ENCODE measurements at places on chromosomes 2 and 18.

DNA sequence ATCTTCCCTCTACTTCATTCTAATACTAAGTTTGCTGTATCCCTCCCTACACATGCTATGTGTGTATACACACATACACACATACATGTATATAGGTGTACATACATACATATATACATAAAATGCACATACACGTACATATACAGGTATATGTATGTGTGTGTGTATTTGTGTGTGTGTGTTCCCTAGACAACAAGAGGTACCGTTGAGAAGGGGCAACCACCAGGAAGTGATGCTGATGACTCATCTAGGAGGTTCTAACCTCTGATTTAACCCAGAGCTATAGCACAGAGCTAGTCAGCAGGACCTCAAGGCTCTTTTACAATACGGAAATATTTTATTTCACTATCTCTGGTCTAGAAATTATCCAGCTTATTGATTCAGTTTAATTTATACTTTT, 139.2 kb downstream of the LAMA3 start:
- DNase-seq = peak; percentile 53

DNA sequence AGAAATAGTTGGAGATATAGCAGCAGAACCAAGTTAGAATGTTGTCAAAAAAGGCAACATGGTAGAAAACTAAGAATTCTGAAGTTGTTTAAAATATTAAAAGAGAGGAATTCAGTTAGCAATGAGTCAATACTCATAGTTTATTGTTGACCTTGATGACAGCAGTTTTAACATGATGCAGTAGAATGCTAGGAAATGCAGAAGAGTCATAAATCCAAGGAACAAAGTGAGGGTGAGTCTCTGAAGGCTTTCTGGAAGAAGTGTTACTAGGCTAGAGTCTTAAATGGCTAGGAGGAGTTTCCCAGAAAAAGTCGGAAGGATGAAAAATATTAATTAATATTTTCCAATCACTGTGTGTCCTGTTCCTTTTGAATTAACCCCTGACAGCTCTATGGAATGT, 807.3 kb downstream of the TSN start:
- DNase-seq = no peak

DNA sequence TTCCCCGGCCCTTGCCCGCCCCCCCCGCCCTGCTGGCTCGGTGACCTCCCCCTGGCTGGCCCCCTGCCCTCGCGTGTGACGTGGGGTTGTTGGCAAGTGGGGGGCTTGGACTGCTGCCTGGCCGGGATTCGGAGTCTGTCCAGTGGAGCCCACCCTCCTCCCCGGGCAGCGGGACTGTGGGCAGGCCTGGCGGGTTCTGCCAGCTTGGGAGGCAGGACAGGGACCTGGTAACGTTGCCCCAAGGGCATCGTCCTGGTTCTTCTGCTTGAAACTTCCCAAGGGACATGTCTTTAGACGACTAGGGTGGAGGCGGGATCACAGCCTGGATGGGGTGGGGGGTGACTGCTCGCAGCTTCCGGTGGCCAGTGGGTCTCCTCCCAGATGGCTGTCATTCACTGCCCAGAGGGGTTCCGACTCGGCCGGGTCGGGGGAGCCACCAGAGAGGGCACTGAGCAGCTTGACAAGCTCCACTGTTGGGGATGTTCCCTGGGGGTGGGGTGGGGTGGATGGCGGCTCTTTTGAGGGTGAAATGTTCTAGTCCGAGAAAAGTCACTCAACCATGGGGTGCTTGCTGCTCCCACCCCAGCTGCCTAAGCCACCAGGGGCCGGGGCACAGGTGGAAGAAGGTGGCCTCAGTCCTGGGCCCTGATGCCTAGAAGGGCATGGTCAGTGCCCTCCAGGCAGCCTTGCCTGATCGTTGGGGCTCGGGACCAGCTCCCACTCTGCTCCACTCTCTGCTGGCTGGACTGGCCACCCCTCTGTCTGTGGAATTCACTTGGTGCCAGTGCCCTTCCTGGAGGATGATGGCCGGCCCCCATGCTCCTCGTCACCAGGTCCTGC, 4.3 kb upstream of the HS6ST1 start:
- no peak for DNase-seq

GRCh38 chr18:76480913-76481312, 14.1 kb downstream of the ZNF516 start:
- no peak for DNase-seq

DNA sequence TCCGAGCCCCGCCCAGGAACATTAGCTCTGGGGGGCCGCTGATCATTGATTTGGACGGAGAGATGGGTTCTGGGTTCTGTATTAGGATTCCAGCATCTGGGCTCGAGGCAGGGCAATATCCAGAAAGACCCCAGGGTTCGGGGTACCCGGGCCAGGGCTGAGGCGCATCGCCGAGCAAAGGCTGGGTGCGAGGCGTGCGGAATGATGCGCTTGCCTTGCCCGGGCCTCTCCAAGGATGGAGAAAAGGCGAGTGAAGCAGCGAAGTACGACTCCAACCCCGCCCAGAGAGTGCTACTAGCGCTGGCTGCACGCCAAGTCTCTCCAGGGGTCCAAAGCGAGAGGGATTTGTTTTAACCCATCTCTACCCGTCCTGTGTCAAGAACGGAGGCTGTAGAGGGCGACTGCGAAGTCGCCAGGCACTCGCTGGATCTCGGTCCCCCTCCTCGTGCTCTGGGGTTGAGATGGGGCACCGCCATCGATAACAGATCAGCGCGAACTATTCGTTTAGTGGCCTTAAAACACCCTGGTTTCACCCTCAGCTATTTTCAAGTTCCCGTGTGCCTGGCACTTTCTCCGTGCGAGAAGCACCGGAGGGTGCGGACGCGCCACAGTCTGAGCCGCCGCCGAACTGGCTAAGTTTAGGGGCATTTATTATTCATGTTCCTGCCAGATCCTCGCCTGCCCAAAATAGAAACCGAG, 1.9 kb downstream of the ADCYAP1 start:
- no peak for DNase-seq

GRCh38 chr2:171279983-171280790, 119.5 kb upstream of the TLK1 start:
- no peak for DNase-seq

DNA sequence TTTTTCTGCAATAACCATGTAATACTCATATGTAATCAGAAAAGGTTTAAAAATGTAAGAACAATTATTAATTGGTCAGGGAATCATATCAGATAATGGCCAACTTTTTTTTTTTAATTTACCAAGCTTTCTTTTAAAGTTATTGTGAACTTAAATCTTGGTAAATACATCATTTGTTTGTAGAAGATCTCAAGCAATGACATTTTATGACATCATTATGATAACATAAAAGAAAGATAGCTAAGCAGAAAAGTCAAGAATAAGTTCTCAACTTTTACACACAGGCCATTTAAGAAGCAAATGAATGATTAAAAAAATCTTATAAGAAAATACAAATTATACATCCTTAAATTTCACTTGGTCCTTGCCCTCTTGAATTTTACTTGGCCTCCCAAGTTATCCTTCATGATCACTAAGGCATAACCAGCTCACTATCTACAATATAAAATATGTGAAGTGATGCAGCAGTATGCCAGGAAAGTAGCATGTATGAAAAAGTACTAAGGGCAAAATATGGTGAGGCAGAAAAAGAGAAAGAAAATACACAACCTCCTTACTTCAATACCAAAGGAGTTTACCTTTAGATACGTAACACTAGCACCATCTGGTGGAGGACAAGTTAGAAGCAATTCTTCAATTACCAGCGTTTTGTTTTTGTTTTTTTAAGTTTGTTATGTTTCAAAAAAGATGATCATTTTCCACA, 116.6 kb downstream of the SRBD1 start:
- DNase-seq = peak; percentile 73

GRCh38 chr2:136182315-136182714, 64.4 kb upstream of the CXCR4 start:
- DNase-seq = no peak

- DNase-seq = no peak
Measured at GRCh38 chr2:187698374-187699110, 144.3 kb upstream of the TFPI start.

- DNase-seq = no peak
Measured at GRCh38 chr18:78494204-78495085, 485.2 kb upstream of the SALL3 start.

- peak; percentile 9 for DNase-seq
Measured at GRCh38 chr2:197931661-197932312, 127.4 kb downstream of the PLCL1 start.

- DNase-seq = no peak
Measured at GRCh38 chr18:34221971-34222306, 2.8 kb downstream of the NOL4 start.

- DNase-seq = no peak
Measured at GRCh38 chr2:72442270-72442669, 294.6 kb upstream of the CYP26B1 start.

- DNase-seq = peak; percentile 50
Measured at GRCh38 chr18:46226461-46226860, 122.3 kb downstream of the HAUS1 start.

DNA sequence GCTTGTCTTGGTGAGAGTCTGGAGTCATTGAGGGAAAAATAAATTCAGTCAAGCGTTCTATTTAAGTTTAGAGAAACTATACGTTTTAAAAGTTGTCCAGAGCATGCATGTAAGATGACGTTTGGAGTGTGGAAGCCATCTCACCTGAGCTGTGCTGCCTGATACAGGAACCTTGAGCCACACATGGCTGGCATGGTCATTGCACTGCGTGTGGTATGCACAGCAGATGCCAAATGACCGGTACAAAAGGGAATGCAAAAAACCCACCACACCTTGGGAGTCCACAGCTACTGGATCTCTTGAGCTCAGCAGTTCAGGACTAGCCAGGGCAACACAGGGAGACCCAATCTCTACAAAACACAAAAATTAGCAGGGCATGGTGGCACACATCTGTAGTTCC, 4.3 kb downstream of the MZT2B start:
- no peak for DNase-seq

DNA sequence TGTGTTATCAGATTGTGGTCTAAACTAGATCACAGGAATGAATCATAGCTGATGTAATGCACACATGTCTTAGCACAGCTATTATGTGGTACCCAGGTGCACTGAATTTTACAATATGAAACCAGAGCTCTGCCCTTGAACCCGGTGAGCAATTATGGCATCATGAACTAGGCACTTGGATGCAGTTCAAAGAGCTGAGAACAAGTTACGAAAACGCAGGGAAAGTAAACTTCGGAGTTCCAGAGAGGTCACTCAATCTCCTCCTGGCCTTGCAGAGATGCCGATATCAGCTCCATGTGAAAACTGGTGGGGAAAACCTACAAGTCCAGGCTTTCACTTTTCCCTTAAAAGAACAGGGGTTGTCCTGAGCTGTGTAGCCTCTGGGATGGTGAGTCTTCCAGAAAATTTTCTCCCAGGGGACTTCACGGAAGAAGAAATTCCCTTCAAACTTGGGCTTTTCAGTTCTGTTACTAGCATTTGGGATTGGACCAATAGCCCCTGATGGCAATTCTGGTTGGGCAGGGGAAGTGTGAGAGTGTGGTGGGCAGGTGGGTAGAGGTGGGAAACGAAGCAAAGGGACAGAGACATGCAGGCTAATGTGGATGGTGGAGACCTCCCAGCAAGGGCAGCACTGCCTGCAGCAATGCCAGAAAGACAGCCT, 71.1 kb upstream of the SH3BP4 start:
- DNase-seq = peak; percentile 38

DNA sequence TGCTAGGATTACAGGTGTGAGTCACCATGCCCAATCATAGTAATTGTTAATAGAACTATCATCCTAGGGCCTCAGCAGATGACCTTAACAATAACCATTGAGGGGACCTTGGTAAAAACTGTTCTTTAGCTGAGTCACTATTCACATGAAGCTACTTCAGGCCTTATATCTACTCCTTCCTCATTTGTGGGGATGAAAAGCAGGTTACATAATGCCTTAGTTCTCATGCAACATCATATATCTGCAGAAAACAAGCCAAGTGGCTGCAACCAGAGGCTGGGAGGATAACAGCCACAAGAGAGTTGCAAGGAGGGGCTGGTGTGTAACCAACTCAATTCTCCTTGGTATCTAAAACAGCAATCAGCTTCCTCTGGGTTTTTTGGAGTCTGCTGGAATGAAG, 445.4 kb downstream of the NBAS start:
- DNase-seq = no peak

- peak; percentile 34 for DNase-seq
Measured at GRCh38 chr2:152766928-152767327, 48.5 kb downstream of the ARL6IP6 start.

- no peak for DNase-seq
Measured at GRCh38 chr2:88212251-88212790, 42.2 kb downstream of the THNSL2 start.

- DNase-seq = no peak
Measured at GRCh38 chr2:53549497-53549896, 218.1 kb upstream of the CHAC2 start.

- no peak for DNase-seq
Measured at GRCh38 chr2:19552270-19552669, 193.8 kb upstream of the OSR1 start.

- no peak for DNase-seq
Measured at GRCh38 chr18:80200171-80200931, 47.0 kb downstream of the PARD6G start.

GRCh38 chr2:227451655-227451992, 20.3 kb upstream of the AGFG1 start:
- no peak for DNase-seq

GRCh38 chr2:200658278-200658864, 72.6 kb downstream of the AOX1 start:
- DNase-seq = no peak

DNA sequence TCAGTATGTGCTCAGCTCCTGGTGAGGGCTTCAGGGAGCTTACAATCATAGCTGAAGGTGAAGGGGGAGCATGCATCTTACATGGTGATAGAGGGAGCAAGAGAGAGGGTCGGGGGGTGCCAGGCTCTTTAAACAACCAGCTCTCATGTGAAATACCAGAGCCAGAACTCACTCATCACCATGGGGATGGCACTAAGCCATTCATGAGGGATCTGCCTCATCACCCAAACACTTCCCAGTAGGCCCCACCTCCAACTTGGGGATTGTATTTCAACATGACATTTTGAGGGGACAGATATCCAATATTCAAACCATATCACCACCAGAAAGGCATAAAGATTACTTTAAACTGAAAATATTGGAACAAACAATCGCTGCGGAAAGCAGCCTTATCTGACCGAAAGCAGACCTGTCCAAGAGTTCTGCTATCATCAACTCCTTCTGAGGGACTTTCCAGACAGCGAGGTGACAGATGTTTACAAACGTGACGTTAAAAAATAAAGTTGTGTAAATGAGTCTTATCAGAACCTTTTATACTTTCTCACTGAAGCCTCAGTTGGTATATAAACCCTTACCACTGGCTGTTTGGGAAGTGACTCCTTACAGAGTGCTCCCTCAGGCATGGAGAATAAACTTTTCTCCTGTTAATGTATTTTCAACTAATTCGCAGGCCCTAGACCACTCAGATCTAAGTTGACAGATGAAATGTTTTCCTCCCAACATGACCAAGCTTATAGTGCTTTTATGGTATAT, 35.5 kb upstream of the PTH2R start:
- DNase-seq = peak; percentile 41

- DNase-seq = no peak
Measured at GRCh38 chr2:96143848-96144480, 1.3 kb downstream of the DUSP2 start.

- no peak for DNase-seq
Measured at GRCh38 chr2:29345236-29345635, 230.0 kb downstream of the CLIP4 start.

- DNase-seq = no peak
Measured at GRCh38 chr2:130286983-130287655, 55.6 kb upstream of the IMP4 start.

- DNase-seq = no peak
Measured at GRCh38 chr2:240146141-240146561, 5.7 kb upstream of the OTOS start.

GRCh38 chr2:112671801-112672200, 26.1 kb downstream of the SLC20A1 start:
- DNase-seq = no peak

GRCh38 chr2:196887431-196887830, 39.1 kb downstream of the PGAP1 start:
- no peak for DNase-seq
